ENCODE measurements at places on chromosomes 2 and 18.

DNA sequence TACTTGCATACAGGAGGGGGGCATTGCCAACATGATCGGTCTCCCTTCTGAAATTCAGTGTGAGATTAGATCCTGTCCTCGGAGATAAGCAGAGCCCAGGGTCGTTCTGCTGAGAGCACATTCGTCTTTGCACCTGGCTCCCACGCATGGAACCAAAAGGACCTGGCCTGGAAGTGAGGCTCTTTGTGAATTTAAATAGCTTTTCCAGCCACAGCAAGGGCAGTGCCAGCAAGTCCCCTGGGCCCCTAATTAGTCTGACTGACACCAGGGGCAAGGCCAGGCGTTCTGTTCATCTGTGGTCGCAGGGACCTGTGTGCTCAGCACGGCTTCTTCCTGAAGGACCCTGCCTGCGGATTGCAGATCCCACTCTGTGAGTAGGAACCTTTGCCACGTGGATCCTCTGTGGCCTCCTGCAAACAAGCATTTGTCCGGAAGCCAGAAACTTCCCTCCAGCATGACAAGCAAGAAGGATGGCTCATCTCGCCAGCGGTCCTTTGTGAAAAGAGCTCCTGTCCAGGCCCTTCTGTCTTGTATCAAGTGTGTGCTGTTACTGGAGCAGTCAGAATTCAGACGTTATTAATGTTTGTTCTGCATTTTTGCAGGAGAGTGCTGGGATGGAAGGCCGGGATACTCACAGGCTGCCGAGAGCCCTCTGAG is 128.7 kb downstream of the TPO start:
- no peak for DNase-seq

- no peak for DNase-seq
These were observed 119.2 kb downstream of the BABAM2 start for GRCh38 chr2:28009732-28010131.

DNA sequence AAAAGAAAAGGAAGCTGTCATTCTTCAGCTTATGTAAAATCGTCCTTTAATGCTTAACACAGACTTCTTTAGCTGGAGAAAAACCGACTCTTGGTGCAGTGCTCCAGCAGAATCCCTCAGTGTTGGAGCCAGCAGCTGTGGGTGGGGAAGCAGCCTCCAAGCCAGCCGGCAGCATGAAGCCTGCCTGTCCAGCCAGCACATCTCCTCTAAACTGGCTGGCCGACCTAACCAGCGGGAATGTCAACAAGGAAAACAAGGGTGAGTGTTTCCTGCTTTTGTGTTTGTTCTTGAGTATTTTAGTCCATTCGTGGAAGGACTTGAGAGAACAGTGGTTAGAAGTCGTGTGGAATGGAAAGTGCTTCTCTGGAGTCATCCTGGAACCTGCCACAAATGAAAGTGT is 38.9 kb downstream of the KDM3A start:
- no peak for DNase-seq

- DNase-seq, result no peak
These were observed 610.2 kb downstream of the ZEB2 start for GRCh38 chr2:143909577-143910353.

DNA sequence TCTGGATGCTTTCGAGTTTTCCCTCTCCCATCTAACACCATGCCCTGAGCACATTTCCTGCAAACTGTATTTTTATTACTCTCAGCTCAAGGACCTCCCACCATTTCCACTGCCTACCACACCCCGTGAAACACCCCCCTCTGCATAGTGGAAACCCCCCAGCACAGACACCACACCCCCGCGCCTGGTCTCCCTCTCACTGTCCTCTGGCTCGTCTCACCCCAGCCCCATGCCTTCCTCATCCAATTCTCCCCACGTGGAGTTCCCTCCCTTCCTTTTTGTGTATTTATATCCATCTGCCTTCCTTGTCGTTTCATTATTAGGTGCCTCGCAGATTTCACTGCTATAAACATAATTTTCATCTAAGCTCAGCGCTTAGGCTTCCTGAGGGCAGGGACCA is 307.5 kb downstream of the CELF4 start:
- DNase-seq, result no peak

- no peak for DNase-seq
These were observed 11.5 kb upstream of the RNU2-63P start for GRCh38 chr2:88027697-88028389.

- DNase-seq, result peak; percentile 75
These were observed 35.5 kb upstream of the KIDINS220 start for GRCh38 chr2:8872821-8873432.

- DNase-seq, result no peak
These were observed 342.4 kb upstream of the ETAA1 start for GRCh38 chr2:67054728-67055127.

GRCh38 chr18:27921392-27921791 is 255.5 kb downstream of the CDH2 start:
- DNase-seq, result no peak

DNA sequence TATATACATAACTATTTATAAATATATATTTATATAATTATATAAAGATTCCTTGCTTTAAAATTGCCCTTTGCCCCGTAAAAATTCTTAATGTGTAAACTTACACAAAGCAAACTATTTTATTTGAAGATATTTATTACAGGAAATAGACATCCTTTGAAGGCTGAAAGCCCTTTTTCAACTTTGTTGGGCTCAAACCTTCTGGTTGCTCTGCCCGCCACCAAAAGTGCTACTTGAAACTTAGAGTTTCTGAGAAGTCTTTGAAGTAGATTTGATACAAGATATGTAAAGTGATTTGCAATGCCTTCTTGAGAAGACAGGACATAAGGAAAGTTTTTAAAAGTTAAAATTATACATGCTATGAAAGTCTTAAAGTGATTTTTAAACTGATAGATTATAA is 36.6 kb upstream of the METAP1D start:
- DNase-seq, result no peak

DNA sequence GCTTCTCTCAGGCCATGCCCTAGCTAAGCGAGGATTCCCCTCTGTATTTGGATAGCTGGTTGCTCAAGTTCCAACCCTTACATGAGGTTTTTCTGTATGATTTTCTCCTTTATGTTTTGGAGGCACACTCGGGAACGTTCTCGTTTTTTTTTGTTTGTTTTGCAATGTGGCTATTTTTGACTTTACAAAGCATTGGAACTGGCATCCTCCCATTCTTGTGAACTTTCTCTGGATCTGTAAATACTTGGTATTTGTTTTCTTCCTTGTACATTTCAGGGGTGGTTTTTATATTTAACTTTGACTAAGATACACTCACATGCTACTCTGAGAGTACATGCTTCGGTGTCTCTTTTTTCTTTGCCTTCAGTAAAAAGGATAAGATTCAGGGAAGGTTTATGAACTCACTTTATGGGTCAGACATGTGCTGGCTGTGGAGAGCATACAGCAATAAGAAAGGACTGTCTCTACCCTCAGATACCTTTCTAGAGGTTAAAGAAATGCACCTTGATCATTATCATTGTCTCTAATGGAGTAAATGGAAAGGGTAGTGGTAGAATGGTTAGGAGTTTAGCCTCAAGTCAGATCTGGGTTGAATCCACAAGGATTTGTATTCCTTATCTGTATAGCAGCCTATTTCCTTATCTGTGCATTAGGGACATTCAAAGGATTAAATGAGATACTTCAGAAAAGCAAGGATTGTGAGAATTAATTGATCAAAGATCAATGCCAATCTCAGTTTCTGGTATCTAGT is 61.9 kb downstream of the MEIS1 start:
- DNase-seq, result no peak

- DNase-seq, result no peak
These were observed 210.8 kb upstream of the ZEB2 start for GRCh38 chr2:144730711-144731110.

DNA sequence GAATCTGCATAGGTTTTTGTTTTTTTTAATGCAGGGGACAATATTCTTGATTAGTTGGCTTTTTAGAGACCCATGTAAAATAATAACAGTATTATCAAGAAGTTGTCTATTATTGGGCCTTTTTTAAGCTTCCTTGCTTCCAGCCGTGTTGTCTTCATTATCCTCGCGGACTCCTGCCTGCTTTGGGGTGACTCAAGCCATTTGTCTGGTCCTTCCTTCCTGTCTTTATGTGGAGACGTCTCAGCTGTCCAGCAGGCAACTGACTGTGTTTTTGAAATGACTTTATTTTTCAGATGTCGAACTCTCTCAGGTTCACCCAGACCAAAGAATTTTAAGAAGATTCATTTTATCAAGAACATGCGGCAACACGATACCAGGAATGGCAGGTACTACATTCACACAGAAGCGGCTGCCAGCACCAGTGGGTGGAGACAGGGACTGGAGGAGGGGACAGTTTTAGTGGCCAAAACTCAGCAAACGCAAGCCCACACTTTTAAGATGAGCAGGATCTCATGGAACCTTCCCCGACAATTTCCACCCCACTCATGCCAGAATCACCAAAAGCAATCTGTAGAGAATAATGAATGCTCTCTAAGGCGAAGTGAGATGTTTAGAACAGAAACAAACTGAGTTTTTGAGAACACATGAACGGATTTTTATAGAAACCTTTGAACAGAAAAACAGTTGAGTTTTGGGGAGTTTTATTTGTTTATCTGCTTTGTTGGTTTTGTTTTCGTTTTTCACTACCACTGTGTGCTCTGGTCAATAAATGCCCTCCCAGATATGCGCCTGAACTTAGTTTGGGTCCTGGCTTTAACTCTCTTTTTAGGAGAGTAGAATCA is 59.1 kb downstream of the CABLES1 start:
- DNase-seq, result no peak

DNA sequence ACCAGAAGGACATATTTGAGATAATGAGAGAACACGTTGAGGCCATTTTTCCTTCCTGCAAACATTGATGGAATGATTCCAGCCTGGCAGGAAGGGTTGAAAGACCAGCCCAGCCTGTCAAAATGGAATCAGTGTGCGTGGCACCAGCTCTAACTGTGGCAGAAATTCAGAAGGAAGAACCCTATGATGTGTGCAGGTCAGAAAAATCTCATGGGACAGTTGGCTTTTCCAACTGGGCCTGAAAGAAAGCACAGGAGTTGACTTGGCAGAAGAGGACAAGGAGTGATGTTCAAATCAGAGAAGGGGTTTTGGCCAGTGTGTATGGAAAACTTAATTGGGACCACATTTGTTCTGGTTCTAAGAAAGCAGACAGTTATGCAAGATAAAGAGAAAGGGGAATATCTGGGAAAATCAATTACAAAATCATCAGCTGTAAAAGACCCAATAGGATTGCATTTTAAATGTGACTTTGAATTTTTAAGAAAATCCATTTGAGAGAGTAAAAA is 192.8 kb upstream of the PID1 start:
- DNase-seq, result no peak

- DNase-seq, result no peak
These were observed 67.5 kb downstream of the EVA1A start for GRCh38 chr2:75493230-75493629.

- peak; percentile 26 for DNase-seq
These were observed 39.9 kb downstream of the TANK start for GRCh38 chr2:161199912-161200701.

DNA sequence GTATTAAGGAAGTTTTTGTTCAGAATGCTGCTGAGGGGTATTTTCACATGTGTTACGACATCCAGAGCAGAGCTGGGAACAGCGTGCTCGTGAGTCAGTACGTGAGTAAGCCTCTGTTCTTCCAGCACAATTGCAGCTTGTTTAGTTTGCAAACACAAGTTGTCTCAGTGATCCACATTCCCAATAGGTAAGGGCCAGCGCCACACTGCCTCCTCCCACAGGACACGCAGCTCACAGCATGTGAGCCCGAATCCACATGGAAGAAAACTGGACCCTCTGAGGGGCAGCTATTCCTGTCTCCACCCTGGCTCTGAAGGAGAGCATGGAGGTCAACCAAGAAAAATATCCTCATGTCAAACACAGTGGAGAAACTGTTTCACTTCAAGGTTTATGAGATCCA is 173.9 kb upstream of the PID1 start:
- peak; percentile 85 for DNase-seq

DNA sequence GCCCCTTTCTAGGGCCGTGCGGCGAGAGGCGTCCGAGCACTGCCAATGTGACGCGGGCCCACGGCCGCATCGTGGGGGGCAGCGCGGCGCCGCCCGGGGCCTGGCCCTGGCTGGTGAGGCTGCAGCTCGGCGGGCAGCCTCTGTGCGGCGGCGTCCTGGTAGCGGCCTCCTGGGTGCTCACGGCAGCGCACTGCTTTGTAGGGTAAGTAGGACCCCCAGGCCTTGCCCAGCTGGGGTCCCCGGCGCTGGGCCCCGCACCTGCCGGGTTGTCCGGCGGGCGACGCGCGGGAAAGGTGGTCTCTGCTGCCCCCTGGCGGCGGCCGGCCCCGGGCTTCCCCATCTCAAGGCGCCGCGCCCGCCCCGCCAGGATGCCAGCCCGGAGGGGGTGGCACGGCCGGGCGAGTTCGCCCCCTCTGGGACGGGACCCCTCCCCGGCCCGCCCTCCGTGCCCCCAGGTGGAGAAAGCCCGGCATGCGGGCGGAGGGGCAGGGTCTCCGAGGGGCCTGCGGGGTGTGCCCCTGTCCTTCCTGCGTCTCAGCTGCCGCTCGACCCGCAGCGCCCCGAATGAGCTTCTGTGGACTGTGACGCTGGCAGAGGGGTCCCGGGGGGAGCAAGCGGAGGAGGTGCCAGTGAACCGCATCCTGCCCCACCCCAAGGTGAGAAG is 1.9 kb downstream of the PRSS56 start:
- DNase-seq, result peak; percentile 99

DNA sequence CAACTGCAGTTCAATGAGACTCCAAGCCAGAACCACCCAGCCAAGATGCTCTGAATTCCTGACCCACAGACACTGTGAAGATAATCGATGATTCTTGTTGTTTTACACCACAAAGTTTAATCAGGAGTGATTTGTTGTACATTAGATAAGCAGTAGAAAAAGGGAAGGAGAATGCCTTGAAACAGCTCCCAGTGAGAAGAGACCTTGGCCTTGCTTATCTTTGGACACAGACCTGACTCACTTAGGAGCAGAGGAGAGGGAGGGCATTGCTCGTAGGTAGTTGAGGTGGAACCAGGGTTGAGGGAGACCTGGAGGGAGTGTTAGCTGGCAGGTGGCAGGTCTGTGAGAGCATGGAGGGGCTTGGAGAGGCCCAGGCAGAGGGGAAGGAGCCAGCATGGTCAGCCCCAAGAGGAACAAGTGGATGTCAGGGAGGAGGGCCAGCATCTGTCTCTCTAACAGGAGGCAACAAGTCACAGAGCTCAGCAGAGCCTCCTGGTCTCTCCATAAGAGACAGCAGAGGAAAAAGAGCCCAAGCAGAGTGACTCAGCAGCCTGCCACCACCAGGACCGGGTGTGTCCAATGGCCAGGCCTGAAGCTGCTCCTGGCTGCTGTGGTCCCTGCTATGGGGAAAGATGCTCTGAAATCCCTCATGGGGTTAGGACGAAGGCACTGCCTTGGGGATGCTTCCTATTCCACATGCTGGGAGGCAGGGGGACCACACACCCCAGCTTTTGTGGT is 161.6 kb upstream of the CAPN13 start:
- no peak for DNase-seq

All from osteoblast (primary cell).